ENCODE measurements at places on chromosomes 5 and 9.

- no peak for DNase-seq
These were observed 91.4 kb downstream of the TMEM167A start for GRCh38 chr5:82985763-82986162.

DNA sequence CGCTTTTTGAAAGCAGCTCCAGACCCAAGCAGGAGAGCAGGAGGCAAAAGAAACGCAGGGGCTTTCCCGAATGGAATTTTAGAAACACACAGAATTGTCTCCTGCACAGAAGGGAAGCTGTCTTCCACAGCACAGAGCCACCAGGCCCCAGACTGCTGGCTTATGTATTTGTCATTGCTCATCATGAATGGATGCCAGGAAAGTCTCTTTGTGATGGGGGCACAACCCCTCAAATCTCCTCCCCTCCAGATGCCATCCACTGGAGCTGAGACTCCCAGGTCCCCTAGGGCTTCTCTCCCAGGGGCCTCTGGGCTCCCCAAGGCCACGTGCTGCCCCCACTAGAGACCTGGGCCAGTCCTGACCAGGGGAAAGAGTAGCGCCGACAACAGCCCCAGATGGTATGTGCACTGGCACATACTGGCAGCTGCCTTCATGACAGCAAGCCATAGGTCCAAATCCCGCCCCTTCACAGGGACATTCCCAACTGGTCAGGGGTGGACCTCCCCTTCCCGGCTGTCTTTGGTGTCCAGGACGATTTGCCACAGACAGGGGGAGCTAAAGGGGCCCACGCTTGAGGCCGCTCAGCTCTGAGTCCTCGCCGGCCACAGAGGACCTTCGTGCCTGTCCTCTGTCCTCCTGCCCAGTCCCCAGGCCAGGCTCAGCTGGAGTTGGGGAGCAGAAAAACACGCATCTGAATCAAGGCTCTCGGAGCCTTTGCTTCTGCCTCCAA lies 127.8 kb downstream of the KCNIP1 start:
- no peak for DNase-seq

DNA sequence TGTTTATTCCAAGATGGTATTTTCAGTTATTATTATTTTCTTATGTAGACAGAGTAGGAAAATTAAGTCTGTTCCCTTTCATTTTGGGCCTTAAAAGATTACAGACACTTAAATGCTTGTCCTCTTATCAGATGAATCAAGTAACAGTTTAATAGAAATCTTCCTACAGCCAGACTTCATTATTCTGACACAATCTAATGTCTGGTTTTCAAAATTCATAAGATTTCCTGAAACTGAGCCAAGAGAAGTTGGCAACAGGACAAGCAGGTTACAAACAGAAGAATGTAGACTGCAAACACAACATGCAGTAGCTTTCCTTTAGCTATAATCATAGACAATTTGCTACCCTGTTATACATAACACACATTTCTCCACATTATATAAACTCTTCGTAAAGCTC lies 130.5 kb downstream of the FBXL17 start:
- DNase-seq: peak; percentile 28

DNA sequence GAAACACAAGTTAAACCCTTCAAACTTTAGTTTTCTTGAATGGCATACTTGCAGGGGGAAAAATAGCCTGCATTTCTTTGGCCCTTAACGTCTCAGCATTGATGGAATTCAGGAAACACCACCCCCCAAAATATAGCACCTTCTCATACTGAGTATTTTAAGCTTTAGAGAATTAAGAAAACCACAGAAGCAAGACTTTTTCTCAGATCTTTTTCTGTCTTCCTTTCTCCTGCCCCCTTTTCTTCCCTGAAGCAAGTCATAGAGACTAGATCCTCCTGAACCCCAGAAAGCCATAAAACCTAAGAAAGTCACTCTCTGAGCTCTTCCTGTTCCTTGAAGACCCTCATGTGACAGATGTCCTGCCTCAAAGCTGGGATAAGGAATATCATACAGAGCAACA lies 1069.9 kb downstream of the EFNA5 start:
- no peak for DNase-seq

DNA sequence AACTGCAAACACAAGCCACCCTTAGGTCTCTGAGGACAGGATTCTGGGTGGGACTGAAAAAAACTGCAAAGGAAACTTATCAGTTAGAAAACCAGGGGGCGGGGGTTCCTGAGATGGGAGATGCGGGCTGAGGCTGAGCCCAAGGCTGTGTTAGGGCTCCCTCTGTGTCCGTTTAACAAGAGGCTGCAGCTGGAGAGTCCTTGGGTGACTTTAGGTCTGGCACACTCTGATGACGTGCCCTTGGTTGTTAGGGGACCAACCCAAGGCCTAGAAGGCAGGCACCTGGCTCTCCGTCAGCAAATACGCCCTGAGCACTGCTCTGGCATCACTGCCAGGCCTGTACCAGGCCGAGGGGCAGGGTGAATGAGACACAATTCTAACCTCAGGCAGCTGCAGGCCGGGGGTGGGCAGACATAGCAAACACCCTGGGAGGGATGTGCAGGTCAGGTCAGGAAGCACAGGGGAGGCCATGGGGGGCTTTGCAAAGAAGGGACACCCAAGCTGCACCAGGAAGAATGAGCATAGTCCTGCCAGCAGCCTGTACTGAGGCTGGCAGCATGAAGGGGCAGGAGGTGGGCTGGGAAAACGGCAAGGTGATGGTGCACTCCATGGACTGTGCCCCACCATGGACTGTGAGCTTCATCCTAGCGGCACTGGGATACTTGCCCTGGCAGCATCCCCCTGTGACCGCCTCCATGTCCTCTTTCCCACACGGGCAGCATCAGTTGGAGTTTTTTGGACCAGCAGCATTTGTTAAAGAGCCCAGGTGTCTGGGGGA lies 137.9 kb downstream of the GABBR2 start:
- DNase-seq: no peak

DNA sequence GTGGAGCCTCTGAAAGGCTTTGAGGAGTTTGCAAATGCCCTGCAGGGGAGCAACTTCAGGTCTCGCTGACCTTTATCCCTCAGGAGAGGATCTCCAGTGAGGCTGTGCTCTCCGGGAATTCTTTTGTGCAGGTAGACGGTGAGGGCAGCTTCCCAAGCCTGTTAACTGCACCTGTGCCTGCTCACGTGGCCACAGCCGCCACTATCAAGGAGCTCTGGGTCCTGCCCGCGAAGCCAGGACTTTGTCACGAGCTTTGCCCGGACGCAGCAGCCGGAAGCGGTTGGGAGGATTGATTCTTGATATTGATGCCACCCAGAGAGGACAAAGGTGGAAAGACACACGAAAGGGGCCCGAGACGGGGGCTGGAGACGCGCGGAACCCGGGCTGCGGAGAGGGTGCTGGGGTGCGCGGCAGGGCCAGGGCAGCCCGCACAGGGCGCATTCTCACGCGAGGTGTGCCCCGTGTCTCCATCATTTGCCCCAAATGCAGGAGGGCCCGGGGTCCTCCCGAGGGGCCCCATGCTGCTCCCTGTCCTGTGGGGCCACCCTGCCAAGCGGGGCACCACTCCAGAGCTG lies 18.2 kb downstream of the SLC9A3 start:
- DNase-seq: no peak

DNA sequence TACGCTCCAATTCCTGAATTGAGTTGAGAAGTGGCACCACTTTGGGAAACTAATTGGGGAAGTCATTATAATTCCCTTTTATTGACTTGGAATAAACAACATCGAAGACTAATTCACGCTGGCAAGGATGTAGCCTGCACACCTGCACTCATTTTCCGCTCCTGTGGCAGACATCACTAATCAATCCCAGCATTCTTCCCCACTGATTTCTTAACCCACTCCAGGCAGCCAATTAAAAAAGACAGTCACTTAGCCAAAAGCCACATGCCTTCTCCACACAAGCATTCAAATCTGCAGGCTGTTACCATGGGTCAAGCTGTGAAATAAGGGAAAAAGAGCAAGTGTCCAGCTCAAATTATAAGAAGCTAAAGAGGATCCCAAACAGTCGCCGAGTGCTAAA lies 68.2 kb upstream of the HRH2 start:
- no peak for DNase-seq

DNA sequence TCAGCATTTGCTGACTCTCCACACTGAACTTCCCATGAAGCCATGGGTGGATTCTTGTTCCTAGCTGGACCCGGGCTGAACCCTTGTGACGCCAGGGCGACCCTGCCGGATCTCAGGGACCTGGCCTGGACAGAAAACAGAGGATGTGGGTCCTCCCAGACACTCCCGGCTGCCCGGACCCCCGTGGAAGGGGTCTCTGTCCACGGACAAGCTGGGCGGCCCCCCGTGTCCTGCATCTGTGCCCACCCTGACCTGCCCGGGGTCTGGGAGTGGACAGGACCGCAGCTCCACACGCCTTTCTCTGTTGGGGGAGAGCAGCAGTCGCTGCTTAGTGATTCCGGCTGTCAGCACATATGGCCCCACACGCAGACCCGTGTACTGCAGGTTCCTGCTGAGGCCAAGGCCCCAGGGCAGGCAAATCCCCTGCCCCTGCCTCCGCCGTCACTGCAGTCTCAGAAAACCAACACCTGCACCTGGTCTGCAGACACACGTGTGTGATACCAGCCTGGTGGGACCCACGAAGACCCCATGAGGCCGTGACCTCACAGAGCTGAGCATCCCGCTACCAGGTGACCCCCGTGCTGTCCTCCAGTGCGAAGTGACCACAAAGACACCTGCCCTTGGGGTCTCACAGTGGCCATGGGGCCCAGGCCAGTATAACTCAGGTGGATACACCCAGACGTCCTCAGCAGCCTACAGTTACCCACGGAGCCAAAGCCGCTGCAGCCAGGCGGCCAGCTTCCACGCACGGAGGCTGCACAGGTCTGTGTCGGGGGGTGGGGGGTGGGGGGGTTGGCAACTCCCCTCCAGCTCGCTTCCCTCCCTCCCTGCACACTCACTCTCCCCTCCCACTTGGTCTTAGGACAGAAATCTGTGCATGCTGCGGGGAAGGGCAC lies 50.6 kb downstream of the NKD2 start:
- no peak for DNase-seq

DNA sequence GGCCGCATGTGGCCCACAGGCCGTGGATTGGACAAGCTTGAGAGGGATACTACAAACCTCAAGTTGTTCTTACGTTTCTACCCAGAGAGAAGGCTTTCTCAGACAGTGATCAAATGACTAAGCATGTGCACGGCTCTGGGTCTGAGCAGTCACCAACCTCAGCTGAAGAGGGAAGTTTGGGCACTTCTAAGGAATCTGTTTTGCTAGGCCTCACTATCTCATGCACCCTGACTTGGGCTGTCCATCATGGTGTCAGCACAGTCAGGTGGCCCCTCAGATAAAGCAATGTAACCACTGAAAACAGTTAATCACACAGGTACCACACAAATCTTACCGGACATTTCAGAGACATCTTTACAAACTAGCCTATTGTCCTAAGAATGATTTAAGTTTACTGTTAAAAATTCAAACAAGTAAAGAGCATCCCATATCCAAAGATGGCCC lies 24.6 kb downstream of the CSF2 start:
- DNase-seq: peak; percentile 79

DNA sequence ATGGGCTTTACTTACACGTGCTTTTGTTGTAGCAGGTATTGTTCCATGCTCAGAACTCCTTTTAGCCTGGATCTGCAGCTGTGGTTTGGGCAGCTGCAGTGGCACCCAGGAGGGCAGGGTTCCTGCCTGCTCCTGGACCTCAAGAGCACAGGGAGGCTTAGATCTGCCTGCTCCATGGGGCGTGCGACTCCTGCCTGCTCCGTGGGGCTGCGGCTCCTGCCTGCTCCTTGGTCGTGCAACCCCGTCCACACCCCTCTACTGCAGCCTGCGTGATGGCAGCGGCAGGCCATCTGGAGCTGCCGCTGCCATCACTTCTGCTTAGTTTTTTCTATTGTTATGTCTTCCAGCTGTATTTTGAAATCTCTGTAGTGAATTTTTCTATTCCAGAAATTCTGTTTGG lies 11.7 kb upstream of the UGT3A2 start:
- DNase-seq: no peak

GRCh38 chr5:6436715-6437331 lies 11.8 kb upstream of the UBE2QL1 start:
- DNase-seq: no peak

DNA sequence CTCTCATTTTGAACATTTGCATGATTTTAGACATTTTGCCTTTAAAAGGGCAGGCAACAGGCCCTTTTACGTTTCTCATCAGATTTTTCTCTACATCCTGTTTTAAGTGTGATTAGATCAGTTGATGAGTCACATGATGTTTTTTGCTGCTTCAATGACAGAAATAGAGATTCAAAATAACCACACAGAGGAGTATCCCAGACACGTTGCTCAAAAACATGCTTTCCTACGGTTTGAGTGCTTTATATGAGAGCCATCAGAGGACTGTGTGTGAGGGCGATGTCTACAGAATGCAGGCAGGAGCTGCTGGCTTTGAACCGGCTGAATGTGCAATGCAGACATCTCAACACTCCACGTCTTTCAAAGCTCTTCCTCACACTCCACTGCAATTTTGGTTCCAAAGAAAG lies 42.1 kb downstream of the OTULIN start:
- DNase-seq: peak; percentile 62

DNA sequence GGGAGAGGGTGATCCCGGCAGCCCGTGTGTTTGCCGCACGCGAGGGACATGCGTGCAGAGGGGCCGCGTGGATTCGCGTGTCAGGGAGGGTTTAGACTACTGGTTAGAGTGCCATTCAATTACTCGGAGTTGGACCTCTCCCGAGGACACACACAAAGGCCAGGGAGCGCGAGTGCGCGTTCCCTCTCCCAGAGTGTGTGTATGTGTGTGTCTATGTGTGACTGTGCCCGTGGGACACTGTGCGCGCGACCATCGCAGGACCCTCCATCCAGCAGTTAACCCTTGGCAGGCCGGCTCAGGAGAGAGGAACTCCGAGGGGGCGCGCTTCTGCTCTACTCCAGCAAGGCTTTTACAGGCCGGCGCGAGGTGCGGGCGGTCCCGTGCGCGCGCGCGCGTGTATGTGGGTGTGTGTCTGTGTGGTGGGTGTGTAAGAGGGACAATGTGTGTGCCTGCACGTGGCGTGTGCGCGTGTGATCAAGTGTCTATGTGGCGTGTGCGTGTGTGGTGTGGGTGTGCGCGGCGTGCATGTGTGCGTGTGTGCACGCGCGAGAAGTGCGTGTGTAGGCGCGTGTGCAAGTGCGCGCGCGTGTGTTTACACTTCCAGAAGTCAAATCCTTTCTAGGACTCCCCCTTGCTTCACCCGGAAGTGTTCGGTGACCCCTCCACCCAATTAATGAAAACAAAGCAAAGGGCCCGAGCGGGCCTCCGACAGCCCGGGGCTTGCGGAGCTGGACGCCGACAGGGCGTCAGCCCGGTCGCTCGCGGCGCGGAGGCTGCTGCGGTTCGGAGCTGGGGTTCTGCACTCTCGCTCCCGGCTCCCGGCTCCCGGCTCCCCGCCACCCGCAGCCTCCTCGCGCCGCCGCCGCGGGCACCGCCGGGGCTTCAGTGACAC lies 75.3 kb upstream of the TBCA start:
- peak; percentile 53 for DNase-seq

- DNase-seq: no peak
These were observed 303.1 kb downstream of the CDH12 start for GRCh38 chr5:22549876-22550671.

GRCh38 chr9:117882171-117882570 lies 178.0 kb downstream of the TLR4 start:
- no peak for DNase-seq

- DNase-seq: no peak
These were observed 24.5 kb upstream of the NRARP start for GRCh38 chr9:137326445-137327065.

DNA sequence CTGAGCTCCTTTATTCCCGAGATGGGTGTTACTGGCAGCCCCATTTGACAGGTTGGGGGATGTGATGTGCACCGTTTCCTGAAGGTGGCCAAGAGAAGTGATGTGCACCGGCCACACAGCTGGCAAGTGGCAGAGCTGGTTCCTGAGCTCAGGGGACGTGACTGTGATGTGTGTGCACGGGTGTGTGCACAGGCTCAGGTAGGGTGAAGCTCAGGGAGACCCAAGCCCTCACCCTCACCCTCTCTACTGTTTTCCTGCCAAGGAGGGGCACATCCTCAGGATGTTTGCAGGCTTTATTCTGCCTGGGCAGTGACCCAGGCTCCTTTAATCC lies 56.6 kb downstream of the WWC1 start:
- no peak for DNase-seq
